ENCODE measurements at places on chromosomes 6 and 20. TPM values are rescaled to one million over a fixed set of nuclear protein-coding genes. Genes with fewer than 3 reads are reported as not detected.

The GGTLC1 gene
- total RNA-seq, result not detected

The TSBP1 gene
- total RNA-seq, result not detected

The PGM3 gene
- 115 TPM for total RNA-seq

The CST2 gene
- not detected for total RNA-seq

The IP6K3 gene
- total RNA-seq, result not detected

The HFE gene
- 3.2 TPM for total RNA-seq

The SKIC2 gene
- total RNA-seq, result 49.4 TPM
